A172 (cell line): ENCODE measurements at places on chromosomes 7 and 10. TPM values are rescaled to one million over a fixed set of nuclear protein-coding genes. Genes with fewer than 3 reads are reported as not detected.
A peak's percentile ranks its signal among the peaks of the same experiment; 100 is the strongest.

DNA sequence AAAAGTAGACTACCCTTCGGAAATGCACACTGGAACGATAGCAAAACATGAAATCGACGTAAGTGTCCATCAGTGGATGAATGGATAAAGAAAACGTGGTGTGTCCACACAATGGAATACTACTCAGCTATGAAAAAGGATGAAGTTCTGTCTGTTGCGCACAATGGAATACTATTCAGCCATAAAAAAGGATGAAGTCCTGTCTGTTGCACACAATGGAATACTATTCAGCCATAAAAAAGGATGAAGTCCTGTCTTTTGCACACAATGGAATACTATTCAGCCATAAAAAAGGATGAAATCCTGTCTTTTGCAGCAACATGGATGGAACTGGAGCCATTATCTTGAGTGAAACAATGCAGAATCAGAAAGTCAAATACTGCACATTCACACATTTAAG lies 591.8 kb downstream of the PTPRN2 start:
- no peak for DNase-seq

GRCh38 chr7:115435178-115435577 lies 513.3 kb downstream of the MDFIC start:
- no peak for DNase-seq

Gene UNCX
- not detected in 2 replicates for total RNA-seq

Gene LIPM
- not detected in 2 replicates for total RNA-seq

DNA sequence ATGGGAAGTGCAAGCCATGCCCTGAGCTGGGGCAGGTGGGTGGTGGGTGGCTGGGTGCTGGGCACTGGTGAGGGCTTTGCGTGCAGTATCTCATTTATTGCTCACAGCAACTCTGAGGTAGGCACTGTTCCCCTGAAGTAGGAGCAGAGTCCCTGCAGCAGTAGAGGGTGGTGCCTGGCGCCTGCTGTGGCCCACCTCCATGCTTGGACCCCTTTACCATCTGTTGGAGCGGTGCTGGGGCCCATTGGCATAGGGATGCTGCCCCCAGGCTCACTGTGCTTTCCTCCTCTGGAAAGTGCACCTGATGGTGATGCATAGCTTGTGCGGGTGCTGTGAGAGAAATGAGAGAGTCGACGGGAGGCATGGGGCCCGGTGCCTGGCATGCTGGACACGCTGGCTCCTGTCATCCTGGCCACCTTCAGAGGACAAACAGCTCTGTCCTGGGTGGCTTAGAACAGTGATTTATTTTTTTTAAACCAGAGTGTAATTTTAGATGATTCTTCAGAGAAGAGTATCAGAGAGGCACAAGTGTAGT lies 10.4 kb downstream of the SFRP5 start:
- DNase-seq: no peak

- DNase-seq: peak; percentile 67
These were observed 188.0 kb downstream of the PDE1C start for GRCh38 chr7:31882187-31882586.

Gene LRMDA
- total RNA-seq: 0.07 TPM in 1 of 2 replicates, not detected in the other

Gene SH3PXD2A
- total RNA-seq: 1.7 and 2.0 TPM in 2 replicates

Gene TAC1
- not detected in 2 replicates for total RNA-seq

DNA sequence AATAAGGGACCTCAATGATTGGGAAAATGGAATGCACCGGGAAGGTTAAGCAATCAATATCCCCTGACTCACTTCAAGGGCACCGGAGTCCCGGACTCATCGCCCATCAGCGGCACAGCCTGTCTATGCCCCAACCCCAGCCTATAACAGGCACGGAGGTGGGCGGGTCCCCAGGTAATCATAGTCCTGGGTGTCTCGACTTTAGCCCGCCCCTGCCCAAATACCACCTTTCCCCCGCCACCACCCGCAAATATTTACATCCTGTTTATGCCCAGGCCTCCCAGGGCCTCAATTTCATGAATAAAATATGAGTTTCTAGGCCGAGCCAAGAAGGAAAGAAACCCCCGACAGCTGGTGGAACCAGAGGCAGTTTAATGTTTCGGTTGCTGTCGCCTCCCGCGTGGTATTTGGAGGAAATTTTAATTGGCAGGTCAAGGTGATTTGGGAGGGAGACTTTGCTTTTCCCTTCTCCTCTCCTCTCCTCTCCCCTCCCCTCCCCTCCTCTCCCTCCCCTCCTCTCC lies 15.6 kb upstream of the RFC2 start:
- peak; percentile 71 for DNase-seq

DNA sequence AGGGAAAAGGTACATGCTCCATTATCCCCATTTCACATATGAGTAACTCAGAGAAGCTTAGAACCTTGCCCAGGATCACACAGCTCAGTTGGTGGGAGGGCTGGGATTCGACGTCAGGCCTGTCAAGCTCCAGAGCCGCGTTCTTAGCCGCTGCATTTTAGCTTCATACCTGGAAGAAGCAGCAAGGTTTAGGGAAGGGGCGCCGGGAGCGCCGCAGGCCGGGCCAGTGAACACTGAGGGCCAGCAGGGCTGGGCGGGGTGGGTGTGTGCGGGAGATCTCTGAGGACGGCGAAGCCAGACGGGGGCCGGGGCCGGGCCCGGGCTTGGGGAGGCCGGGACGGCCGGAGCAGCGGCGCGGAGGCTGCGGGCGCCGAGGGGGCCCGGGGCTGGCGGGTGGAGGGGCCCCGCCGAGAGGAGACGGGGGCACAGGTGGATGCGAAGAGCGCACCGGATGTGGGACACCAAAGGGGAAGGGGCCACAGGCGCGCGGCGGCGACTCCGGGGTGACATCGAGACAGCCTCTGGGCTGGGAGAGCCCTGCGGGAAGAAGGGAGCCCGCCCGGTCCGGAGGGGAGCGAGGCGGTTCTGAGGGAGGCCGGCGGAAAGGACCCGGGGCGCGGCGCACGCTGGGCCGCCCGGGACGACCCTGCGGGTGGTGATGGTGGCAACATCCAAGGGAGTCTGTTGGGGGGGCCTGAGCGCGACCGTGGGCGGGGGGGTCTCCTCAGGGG lies 498 bp downstream of the NDST2 start:
- no peak for DNase-seq

DNA sequence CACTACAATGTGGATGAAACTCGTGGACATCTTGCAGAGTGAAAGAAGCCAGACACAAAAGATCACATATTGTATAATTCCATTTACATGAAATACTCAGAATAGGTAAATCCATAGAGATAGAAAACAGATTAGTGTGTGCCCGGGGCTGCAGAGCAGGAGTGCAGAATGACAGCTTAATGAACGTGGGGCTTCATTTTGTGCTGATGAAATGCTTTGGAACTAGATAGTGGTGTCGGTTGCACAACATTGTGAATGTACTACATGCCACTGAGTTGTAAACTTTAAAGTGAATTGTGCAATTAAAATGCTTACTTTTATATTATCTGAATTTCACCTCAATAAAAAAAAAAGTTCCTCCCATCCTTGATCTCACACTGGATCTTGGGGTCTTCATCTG lies 31.8 kb upstream of the CARD11 start:
- DNase-seq: no peak

Gene C10orf105
- not detected in 2 replicates for total RNA-seq

Gene IFIT1
- total RNA-seq: 21.2 and 22.9 TPM in 2 replicates

Gene ENTPD1
- total RNA-seq: 1.9 and 2.5 TPM in 2 replicates

GRCh38 chr10:120400601-120401000 lies 56.4 kb upstream of the PLPP4 start:
- no peak for DNase-seq

Gene GPR37
- 1.3 and 3.2 TPM in 2 replicates for total RNA-seq

Gene HOXA6
- 0.48 TPM in 1 of 2 replicates, not detected in the other for total RNA-seq

- no peak for DNase-seq
These were observed 176.2 kb downstream of the PTPRN2 start for GRCh38 chr7:158411232-158411950.

GRCh38 chr7:156034397-156034796 lies 222.1 kb upstream of the SHH start:
- peak; percentile 68 for DNase-seq

DNA sequence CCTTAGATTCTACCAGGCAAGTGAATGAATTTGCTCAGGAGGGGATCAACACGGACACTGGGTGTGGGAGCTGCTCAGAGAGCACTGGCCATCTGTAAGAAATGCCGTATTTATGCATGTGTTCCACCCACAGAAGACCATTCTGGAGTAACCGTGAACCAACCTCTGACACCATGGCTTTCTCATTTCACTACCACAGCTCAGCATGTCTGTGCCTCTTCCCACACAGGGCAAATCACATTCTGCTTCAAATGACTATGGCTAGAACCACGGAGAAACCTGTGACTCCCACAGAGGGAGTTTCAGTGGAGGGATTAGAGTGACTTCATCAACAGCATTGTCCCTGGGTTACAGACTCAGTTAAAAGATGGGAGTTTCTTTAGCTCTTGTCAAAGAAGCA lies 893.4 kb downstream of the XPNPEP1 start:
- no peak for DNase-seq

Gene AZGP1
- total RNA-seq: not detected in 2 replicates

Gene CYP2C19
- not detected in 2 replicates for total RNA-seq

GRCh38 chr10:119030421-119031250 lies 1.1 kb downstream of the NANOS1 start:
- no peak for DNase-seq

DNA sequence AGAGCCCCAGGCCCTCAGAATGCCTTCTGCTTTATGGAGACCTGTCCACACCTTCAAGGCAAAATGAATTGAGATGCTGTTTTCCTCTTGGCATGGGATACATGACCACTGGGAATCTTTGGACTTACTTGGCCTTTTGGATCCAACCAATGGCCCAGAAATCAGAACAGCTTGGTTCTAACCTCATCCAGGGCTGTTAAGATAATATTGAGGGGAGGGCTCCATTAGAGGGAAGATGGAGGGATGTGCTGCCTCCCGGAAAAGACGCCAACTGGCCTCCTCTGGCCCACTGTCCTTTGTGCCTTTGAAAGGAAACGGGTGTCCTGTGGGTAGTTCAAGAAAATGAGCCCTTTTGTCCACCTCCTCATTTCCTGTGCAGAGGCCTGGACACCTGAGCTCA lies 530.9 kb downstream of the KCNMA1 start:
- no peak for DNase-seq

GRCh38 chr7:90540406-90540805 lies 55.7 kb upstream of the CDK14 start:
- DNase-seq: no peak

DNA sequence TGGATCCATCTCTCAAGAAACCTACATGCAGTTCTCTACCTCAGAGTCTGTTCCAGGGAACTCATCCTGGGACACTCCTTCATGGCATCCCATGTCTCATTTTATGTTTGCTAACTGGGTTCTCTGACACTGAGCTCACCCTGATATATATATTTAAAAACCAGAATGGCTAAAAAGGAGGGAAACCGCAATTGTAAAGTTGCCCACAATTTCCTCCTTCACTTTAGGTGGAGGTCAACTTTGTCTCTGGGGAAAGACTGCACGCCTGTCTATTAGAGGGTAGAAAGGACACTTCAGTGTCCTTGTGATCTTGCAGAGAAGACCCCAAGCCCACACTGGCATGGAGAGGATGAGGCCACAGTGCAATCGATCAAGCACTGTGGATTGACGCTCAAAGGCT lies 131.7 kb downstream of the TEX36 start:
- DNase-seq: no peak

DNA sequence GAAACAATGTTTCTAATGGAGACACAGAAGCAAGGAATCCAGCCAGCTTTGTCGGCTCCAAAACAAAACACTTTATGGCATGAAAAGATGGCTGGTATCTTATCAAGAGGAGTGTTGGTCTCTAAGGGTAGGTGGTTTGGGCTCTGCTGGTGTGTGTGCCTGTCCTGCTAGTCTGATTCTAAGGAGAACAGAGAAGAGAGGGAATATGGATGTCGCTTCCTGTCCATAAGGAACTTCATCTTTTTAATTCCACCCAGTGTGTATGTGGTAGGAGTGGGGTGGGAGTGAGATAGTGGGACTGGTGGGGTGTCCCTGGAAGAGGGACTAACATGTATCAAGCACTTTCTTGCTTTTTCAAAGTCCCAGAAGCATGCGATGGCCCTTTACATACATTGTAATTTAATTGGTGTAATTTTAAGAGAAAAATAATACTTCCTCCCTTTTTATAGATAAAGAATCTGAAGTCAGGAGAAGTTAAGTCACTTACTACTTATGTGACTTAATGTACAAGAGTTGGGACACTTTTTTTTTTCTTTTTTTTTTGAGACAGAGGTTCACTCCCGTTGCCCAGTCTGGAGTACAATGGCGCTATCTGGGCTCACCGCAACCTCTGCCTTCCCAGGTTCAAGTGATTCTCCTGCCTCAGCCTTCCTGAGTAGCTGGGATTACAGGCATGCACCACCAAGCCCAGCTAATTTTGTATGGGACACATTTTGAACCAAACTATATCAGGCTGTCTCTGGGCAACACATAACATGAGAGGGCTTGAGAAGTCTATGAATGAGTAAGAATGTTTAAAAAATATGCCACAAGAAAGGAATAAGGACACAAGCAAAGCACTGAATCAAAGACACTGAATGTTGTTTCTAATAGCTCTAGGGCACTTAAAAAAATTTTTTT lies 18.8 kb downstream of the NT5C3A start:
- DNase-seq: no peak

DNA sequence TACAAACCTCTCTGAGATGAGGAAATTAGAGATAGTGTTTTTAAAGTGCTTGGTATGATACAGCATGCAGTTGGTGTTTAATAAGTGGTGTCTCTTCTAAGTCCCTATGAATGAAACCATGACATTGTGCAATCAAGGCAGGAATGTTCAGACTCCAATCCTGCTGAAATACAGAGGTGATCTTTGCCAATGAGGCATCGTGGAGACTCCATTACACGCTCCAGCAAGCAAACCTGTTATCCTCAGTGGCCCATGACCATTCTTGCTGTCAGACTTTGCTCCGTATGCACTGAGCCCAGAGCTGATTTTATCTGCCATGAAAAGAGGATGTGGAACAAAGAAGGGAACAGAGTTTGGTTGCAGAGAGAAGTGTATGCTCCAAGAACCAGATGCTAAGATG lies 47.3 kb downstream of the CDHR3 start:
- DNase-seq: no peak

Gene OR6V1
- total RNA-seq: not detected in 2 replicates

DNA sequence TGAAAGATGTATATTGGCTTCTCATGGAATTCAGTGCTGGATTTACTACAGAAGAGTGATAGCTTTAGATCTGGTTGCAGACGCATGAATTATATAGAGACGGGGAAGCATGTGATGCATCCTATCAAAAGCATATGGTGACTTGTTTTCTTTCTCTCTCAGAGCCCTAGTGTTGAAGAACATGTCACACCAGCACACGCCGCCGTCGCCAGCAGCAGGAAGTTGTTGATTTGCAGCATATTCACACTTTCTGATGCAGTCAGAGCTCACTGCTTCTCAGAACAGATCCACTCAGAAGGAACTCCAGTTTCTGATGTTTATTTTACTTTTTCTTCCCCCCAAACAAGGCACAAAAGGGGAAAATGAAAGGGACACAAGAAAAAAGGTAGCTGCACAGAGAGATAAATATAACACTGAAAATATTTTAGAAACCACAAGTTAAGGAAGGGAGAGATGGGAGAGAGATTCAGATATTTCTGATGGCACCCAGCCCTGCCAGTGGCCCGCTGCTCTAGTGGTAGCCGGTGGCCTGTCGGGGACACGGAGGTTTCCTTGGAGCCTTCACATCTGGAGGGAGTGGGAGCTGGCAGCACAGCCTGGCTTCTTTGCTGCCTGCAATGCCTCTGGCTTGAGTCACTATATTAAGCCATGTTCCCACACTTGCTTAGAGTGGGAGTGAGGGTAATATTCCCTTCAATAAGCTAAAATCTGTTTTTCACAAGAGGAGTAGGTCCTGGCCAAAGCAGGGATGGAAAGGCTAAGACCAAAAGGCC lies 123.2 kb downstream of the NRP1 start:
- DNase-seq: no peak
